ENCODE measurements at places on chromosomes 4 and X. TPM values are rescaled to one million over a fixed set of nuclear protein-coding genes. Genes with fewer than 3 reads are reported as not detected.

GRCh38 chrX:53076671-53077070, 5.5 kb upstream of the TSPYL2 start:
- H3K36me3 ChIP-seq: no peaks in the 10 kb centered on the region
- no peak overlapping the region for H3K4me3 ChIP-seq
- DNase-seq: no peak
- H3K27me3 ChIP-seq: no peaks in the 10 kb centered on the region

GRCh38 chr4:99324979-99325378, 3.8 kb upstream of the ADH1B start:
- DNase-seq: no peak
- H3K27me3 ChIP-seq: no peaks in the 10 kb centered on the region
- no peak overlapping the region for H3K4me3 ChIP-seq
- H3K27ac ChIP-seq: no peak overlapping the region

- no peaks in the 10 kb centered on the region for H3K36me3 ChIP-seq
- no peak overlapping the region for H3K27ac ChIP-seq
- DNase-seq: no peak
- no peaks in the 10 kb centered on the region for H3K27me3 ChIP-seq
- H3K4me3 ChIP-seq: no peak overlapping the region
Observed at GRCh38 chr4:112181358-112182000, 36.2 kb downstream of the FAM241A start.

DNA sequence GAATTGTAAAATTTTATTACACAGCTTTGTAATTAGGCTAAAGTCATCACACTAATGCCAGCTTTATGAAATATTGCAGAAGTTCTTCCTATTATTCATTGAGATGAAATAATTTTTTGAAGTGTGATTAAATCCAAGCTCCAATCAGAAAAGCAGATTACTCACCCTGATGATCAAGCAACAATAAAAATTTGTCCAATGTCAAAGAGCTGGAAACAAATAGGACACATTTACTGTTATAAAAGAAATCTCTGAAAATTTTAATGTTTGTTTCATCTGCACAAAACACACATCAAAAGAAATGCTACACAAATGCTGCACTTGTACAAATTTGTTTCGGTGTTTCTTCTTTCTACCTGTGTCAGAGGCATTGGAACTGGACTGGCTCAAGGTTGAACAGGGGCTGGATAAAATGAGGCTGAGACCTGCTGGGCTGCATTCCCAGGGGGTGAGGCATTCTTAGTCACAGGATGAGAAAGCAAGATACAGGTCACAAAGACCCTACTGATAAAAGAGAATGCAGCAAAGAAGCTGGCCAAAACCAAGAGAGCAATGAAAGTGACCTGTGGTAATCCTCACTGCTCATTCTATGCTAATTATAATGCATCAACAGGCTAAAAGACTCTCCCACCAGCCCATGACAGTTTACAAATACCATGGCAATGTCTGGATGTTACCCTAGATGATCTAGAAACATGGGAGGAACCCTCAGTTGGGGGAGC, 78.3 kb downstream of the GASK1B start:
- DNase-seq: no peak
- H3K27me3 ChIP-seq: no peaks in the 10 kb centered on the region
- H3K4me3 ChIP-seq: no peak overlapping the region
- no peak overlapping the region for H3K27ac ChIP-seq
- no peaks in the 10 kb centered on the region for H3K36me3 ChIP-seq
- H3K4me1 ChIP-seq: no peaks in the 10 kb centered on the region

DNA sequence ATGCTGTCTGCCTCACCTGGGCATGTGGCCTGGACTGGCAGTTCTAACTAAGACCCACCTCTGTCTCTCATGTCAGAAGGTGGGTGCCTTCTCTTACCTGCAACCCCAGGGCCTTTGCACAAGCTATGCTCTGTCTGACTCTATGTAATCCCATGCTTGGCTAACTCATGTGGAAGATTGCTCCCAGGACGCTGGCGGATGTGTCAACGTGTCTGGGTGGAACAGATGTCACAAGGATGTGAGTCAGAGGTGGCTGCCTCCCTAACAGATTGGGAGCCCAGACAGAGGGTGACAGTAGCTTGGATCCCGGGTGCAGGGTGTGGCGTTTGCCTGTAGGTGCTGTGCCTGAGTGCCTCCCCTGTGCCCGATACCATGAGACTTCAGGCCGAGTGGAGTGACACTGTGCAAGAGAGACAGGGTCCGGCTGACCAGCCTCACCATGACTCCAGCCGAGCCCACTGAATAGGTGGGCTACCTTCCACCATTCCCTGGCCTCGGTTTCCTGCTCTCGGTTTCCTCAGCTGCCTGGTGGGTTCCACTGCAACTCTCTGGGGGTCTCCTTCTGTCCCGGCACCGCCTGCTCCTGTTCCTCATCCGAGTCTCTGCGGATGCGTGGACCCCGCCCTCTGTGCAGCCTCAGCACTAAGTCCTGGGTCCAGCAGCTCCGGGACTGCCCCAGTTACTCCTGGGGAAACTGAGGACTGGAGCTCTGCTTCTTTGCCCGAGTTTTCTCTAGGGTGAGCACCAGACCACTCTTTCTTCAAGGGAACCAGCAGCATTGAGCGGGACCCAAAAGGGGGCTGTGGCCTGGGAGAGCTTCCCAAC, 11.0 kb downstream of the SH3BP2 start:
- no peak for DNase-seq
- H3K4me1 ChIP-seq: peaks cover 67% of the 10 kb centered on the region
- H3K27ac ChIP-seq: no peak overlapping the region

Gene EMCN
- not detected for polyA plus RNA-seq

Gene PCYT1B
- 0.61 TPM for polyA plus RNA-seq

Data from naive B cell (primary cell).